Stomach (tissue), 19 donors: ENCODE measurements at places on chromosomes 1 and 21. TPM values are rescaled to one million over a fixed set of nuclear protein-coding genes. Genes with fewer than 3 reads are reported as not detected.

DNA sequence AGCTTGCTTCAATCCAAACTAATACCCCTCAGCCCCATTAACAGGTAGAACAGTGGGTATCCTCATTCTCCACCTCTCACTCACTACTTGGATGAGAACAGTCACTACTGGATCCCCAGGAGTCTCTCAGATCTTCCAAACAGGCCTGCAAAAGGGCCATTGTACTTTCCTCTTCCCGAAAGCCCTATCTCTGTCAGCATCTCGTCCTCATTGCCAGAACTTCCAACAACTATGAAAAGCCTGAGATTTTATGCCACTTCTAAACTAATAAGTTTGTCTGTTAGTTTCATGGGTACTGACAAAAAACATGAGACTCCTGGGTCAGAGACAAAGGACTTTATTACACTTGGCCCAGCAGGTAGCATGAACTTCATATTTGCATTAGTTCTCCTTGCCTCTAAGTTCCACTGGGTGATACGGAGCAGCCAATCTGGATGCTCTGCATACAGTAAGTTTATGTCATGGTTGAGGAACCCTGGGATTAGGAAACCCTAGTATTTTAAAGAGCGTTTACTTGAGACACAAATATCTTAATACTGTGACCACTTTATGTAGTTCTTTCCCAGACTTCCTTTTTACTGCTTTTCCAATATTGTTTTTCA is 38.1 kb downstream of the VANGL2 start:
- no peak for DNase-seq

DNA sequence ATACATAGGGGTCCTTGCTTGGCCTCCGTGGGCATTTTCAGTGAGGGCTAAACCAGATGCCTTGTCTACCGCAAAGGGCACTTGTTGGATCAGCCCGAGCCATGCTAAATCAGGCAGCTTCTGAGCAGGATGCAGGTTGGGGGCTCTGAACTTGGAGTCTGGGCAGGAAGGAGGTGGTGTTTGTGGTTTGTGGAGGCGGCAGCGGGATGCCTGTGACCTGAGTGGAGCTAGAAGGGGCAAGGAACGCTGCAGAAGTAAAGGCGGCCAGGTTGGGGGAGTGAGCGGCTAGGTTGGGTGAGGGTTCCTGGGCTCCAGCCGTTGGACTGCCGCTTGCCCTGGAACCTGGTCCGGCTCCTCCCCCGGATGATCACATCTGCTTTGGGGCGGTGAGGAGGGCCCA is 183.9 kb downstream of the CAMTA1 start:
- DNase-seq: no peak

- no peak for DNase-seq
Measured at GRCh38 chr1:19476450-19477190, 8.7 kb downstream of the CAPZB start.

GRCh38 chr1:167413328-167413727 is 105.0 kb downstream of the CD247 start:
- no peak for DNase-seq

DNA sequence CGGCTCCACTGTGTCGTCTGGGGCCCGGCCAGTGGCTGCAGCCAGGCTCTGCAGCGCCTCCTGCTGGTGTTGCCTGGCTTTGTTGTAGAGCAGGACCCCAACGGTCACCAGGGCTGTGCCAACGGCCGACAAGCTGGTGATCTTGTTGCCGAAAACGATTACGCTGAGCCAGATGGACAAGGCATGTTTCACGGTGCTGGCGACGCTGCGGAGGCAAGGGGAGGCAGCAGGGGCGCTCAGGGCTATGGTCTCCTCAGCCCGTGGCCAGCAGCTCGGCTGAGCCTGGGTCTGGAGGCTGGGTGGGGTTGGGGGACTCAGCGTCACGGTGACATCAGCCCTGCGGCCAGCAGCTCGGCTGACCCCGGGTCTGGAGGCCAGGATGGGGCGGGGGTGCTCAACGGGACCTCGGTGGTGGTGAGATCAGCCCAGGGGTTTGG is 7.0 kb upstream of the CDK11B start:
- DNase-seq: peak; percentile 26

- DNase-seq: no peak
Measured at GRCh38 chr1:81805537-81806431, 5.0 kb downstream of the ADGRL2 start.

DNA sequence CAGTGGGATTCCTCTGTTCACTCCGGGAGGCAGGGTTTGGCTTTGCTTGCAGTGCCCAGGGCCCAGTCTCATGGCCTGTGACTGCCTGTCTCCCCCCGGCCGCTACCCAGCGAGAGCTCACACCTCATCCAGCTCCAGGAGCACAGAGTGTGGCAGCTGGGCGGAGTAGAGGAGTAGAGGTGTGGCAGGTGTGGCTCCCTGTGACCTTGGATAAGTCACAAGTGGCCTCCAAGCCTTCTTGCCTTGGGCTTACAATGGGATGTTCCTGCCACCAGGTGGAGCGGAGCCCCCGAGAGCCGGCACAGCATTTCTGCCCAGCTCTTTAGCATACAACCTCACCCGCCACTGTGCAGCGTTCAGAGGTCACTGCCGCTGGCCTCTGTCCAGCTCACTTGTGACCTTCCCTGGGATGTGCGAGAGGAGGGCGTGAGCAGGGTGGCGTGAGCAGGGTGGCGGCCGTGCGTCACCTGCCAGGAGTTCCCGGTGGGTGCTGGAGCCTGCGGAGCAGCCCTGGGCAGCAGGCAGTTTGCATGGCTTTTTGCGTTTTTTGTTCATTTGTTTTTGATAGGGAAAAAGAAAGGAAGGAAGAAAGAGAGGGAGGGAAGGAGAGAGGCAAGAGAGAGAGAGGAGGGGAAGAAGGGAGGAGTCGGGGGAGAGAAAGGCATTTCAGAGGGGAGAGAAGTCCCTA is 42.4 kb downstream of the CRYAA start:
- peak; percentile 92 for DNase-seq

DNA sequence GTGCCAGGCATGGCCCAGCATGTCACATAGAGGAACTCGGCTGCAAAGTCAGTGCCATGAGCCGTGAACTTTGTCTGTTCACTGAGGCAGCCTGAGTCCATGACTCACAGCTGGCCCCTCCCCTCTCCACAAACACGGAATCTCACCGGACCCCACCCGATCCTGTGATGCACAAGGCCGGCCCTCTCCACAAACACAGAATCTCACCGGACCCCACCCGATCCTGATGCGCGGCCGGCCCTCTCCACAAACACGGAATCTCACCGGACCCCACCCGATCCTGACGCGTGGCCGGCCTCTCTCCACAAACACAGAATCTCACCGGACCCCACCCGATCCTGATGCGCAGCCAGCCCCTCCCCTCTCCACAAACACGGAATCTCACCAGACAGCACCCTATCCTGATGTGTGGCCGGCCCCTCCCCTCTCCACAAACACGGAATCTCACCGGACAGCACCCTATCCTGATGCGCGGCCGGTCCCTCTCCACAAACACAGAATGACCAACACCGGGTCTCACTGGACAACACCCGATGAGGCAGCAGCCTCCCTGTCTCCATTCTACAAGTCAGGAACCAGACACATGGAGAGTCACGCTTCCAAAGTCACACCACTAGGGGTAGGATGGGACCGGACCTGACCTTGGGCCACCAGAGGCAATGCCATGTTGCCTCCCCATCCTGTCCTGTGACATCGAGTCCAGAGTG is 39.6 kb upstream of the GPR153 start:
- peak; percentile 55 for DNase-seq

GRCh38 chr1:240905225-240905765 is 293.3 kb upstream of the GREM2 start:
- DNase-seq: no peak

GRCh38 chr1:37667023-37667671 is 25.2 kb upstream of the CDCA8 start:
- DNase-seq: peak; percentile 26

DNA sequence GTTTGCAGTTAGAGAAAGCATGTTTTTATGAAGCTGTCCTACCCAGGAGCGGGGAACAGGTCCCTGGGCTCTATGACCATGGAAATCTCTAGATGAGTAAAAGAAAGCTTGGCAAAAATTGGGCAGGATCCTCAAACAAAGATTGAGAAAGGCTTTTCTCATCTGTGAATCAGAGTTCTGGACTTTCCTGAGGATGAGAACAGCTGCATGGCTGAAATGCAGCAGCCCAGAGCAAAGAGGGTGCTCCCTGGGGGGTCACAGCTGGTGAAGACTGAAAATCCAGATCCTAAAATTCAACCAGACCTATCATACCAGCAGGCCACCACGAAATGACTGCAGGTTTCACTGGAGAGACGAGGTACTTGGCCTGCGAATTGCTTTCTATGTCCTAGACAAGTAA is 65.7 kb upstream of the APP start:
- no peak for DNase-seq

DNA sequence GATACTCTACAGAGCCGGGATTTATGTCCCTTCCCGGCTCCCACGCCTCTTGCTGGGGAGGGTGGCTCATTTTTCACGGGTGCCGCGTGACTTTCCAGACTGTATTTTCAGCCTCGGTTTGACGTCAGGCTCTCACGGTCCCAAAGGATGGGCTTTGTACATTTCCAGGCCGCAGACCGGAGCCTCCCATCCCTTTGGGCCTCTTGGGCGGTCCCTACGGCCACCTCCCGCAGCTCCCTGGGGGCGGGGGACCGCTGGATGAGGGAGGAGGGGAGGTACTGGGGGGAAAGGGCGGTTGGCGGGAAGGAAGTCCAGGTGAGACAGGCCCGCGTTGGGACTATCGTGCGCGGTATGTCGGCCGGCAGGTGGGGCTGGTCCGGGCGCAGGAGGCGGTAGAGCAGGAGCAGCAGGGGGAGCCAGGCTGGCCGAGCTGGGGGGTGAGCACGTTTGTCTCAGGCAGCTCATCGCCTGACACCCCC is 17.9 kb downstream of the UBL4B start:
- DNase-seq: no peak

GRCh38 chr1:81505831-81506230 is 294.9 kb upstream of the ADGRL2 start:
- DNase-seq: no peak

DNA sequence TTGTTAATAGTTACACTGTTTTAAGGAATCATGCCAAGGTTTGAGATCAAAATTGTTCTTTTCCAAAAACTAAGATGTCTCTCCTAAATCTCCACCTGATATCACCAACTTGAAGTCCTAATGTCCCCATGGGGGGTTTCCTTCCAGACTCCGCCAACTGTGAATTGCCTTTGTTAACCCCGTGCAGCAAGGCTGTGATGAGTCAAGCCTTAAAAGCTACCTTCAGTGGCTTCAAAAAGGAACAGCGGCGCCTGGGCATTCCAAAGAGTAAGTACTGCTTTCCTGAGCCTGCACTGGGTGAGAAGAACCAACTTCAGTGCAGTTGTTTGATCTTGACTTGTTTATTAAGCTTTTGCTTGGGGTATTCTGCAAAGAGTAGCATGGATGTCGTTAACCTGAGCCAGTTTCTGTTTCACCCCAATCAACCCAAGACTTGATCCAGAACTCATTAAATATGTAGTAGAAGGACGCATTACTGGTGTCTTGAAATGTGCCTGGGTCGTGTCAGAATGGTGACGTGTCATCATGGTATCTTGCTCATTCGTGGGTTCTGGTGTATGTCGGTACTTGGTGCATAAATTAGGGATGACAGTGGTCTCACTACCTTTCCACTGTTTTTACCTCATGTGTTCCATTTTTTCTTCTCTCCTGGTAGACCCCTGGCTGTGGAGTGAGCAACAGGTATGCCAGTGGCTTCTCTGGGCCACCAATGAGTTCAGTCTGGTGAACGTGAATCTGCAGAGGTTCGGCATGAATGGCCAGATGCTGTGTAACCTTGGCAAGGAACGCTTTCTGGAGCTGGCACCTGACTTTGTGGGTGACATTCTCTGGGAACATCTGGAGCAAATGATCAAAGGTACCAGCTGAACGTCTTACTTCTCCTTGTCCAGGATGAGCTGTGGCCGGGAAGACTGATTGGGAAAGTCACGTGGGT is 8.7 kb downstream of the ETS2 start:
- no peak for DNase-seq

GRCh38 chr1:234913771-234914170 is 214.9 kb downstream of the TOMM20 start:
- DNase-seq: no peak

DNA sequence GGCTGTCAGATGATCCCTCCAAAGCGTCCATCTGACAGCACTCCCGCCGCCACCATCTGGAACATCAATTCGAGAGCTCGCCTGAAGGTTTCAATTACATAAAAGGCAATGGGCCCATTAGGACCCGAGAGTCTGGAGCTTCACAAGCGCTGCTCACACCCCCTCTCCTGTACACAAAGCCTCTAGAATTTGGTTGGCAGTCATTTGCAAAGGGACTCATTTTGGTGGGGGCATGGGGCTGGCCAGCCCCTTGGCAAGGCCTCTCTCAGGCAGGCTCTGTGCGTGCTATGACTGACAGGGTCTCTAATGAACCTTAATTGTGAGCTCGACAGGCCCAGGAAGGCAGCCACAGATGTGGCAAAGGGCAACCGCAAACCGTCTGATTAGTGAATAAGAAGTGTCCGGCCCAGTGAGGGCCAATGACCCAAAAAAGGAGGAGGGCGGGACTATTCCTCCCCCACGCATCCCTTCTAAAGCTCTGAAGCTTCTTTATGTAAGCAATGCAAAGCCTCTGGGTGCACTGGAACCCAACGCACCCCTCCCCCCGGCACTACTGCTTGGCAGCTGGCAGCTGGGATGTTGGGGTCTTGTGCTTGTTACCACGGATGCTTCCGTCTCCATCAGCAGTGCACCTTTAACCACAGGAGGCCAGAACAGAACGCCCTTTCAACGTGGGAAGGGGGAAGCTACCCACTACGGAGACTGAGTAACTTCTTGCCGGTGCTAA is 79.4 kb downstream of the CAPZB start:
- DNase-seq: no peak

- DNase-seq: no peak
Measured at GRCh38 chr1:33758698-33759097, 105.2 kb upstream of the HMGB4 start.

DNA sequence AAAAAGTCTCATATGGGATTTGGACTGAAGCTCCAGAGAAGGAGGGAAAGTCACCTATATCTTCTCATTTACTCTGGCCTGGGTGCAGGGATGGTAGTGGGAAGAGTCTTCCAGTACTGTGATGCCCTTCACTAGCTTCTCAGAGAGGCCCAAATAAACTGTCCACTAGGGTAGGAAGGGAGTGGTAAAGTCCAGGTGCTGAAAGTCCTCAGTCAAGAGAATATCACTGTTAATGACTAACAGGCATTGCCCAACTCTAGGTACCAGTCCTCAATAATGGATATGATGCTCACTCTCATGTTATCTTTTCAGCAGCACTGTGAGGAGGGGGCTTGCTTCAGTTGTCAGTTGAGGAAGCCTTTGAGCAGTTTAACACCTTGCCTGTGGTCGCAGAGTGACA is 64.0 kb downstream of the LHX8 start:
- DNase-seq: no peak

DNA sequence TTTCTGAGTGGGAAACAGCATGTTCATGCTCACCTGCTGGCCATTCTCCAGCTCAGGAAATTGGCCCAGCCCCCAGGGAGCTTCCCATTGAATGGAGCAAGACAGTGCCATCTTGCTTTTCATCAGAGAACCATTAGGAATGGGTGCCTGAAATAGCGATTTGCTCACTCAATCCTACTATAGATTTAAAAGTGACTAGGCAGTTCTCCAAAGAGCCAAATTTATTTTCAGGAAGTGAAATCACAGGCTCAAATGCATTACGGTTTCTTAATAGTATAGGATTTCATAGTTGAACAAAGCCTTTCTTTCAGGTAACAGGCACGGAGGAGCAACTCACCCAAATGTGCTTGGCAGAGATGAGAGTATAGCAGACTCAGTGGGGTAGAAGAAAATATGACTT is 272.1 kb downstream of the GRIK1 start:
- DNase-seq: no peak

- DNase-seq: peak; percentile 28
Measured at GRCh38 chr1:60283690-60284089, 210.1 kb upstream of the C1orf87 start.

The CD5L gene
- not detected for total RNA-seq

The RRP15 gene
- 14.0 TPM for total RNA-seq
